Heart left ventricle (tissue), 16 donors: ENCODE measurements at places on chromosomes 5 and 9. TPM values are rescaled to one million over a fixed set of nuclear protein-coding genes. Genes with fewer than 3 reads are reported as not detected.
A peak's percentile ranks its signal among the peaks of the same experiment; 100 is the strongest.

GRCh38 chr9:79104216-79104615 is 467.5 kb upstream of the TLE4 start:
- DNase-seq, result no peak

GRCh38 chr9:70490478-70490877 is 76.0 kb upstream of the KLF9 start:
- no peak for DNase-seq

DNA sequence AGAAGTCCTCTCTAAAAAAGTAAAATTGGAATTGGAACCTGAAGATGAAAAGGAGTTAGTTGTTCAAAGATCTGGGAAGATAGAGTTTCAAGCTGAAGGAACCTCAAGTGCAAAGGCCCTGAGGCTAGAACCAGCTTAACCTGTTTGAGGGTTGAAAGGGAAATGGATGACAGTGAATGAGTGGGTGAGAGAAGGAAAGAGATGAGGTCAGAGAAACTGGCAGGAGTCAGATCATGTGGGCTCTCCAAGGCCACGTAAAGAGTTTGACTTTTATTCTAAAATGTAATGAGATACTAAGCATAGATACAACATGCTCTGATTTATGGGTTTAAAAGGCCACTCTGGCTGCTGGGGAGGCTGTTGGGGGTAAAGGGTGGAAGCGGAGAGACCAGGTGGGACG is 2.5 kb upstream of the RAD23B start:
- DNase-seq, result no peak

DNA sequence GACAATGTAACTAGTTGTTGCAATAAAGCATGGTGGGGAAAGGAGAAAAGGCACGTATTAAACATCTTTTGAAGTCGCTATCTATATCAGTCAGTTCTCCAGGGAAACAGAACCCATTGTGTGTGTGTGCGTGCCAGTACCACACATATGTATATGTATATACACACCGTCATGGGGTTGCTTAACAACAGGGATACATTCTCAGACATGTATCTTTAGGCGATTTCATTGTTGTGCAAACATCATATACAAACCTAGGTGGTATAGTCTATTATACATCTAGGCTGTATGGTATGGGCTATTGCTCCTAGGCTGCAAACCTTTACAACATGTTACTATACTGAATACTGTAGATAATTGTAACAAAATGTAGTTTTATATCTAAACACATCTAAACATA is 2.3 kb downstream of the CDKN2B-AS1 start:
- no peak for DNase-seq

- peak; percentile 68 for DNase-seq
These were observed 54.5 kb downstream of the ADAM19 start for GRCh38 chr5:157520911-157521703.

DNA sequence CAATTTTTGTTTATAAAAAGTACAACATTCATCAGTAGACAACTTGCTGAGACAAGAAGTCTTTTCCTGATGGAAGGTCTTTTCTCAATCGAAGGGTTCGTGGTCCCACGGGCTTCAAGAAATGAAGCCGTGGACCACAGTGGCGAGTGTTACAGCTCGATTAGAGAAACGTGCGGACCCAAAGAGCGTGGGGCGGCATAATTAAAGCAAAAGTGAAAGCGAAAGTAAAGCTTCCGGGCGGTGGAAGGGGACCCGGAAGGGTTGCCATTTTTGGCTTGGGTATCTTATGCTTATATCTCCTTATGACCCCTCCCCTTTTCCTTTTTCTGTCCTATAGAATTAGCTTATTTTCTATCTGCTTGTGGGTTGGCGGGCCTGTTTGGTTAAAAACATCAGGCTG is 2309.4 kb upstream of the ACO1 start:
- no peak for DNase-seq

DNA sequence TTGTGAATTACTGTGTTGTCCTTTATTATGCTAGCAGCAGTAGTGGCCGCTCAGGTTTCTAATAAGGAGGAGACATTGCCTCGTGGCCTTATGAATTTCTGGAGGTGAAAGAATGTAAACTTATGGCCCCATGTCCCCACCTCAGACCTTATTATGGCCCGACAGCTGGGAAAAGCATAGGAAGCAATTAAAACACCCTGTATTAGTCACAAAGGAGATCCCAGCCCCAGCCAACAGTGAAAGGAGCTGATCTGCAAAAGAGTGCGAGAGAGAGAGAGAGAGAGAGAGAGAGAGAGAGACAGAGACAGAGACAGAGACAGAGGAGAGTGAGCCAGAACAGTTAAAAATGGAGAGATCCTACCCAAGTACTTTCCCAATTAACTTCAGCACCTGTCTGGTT is 269.3 kb downstream of the DMRT2 start:
- DNase-seq, result no peak

- DNase-seq, result no peak
These were observed 69.5 kb downstream of the ZNF354C start for GRCh38 chr5:179129607-179130071.

GRCh38 chr9:116689486-116690032 is 2.5 kb downstream of the TRIM32 start:
- DNase-seq, result no peak

DNA sequence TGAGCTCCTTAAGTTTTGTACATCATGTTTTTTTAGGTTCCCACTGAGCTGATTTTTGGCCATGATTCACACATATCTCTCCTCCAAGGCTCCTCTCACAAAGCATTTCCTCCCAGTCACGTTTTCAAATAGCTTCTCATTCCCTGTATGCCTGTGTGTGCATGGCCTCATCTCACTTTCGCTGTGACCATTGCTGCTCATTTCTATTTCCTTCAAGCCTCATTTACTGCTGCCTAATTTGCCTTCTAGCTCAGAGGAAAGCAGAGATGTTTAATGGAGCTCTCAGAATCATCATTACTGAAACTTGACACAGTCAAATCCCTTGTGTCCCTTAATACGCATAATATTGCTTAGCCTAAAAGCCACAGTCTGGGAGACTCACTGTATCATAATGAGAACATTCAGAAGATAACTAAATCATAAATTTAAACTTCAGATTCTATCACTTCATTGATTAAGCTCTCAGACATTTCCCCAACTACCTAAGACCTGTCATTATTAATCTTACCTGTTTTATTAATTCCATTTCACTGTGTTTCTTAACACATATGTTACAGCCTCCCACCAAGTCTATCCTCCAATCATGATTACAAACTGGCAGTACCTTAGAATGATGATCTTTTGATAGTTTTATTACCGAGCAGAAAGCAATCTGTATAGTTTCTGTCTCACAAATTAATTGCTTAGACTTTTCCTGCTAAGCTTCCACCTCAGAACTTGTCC is 278.3 kb upstream of the PTGER4 start:
- no peak for DNase-seq

DNA sequence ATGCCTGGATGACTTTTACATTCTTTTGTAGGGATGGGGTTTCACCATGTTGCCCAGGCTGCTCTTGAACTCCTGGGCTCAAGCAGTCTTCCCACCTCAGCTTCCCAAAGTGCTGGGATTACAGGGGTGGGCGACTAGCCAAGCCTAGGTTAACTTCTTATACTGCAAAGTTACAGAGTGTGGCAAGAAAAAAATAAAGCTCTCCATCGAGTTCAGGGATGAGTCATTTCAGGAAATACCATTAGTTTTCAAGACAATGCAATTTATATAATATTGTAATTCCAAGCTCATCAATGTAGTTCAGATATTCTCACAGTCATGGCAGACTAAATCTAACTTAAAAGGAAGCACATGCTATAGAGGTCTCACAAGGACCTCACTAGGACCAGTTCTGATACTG is 11.5 kb upstream of the ABO start:
- no peak for DNase-seq

GRCh38 chr9:27168496-27168895 is 59.5 kb downstream of the TEK start:
- DNase-seq, result no peak

GRCh38 chr9:134295101-134295745 is 31.0 kb upstream of the RXRA start:
- peak; percentile 15 for DNase-seq

DNA sequence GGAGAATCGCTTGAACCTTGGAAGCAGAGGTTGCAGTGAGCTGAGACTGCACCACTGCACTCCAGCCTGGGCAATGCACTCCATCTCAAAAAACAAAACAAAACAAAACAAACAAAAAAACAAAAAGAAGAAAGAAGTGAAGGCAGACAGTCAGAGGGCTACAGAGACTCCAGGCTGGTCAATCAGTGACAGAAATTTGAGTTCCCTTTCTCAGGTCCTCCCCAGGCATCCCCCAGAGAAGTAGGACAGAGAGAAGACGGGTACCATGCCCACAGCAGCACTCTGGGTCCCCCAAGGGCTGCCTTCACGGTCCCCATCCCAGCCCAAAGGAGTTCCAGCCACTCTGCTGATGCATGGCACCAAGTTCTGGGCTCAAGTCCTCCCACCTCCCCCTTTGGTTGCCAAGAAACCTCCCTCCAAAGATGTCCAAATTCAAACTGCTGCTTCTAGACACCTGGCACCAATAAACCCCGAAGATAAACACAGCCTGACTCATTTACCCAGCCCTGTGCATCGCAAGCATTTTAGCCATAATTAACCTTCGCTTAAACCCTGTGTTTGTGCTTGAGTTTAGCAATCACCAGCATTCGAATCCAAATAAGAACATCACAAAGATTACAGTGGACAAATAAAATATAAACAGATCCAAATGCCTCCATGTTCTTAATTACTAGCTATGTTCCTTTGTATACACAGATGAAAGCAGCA is 24.0 kb downstream of the SEMA4D start:
- no peak for DNase-seq

DNA sequence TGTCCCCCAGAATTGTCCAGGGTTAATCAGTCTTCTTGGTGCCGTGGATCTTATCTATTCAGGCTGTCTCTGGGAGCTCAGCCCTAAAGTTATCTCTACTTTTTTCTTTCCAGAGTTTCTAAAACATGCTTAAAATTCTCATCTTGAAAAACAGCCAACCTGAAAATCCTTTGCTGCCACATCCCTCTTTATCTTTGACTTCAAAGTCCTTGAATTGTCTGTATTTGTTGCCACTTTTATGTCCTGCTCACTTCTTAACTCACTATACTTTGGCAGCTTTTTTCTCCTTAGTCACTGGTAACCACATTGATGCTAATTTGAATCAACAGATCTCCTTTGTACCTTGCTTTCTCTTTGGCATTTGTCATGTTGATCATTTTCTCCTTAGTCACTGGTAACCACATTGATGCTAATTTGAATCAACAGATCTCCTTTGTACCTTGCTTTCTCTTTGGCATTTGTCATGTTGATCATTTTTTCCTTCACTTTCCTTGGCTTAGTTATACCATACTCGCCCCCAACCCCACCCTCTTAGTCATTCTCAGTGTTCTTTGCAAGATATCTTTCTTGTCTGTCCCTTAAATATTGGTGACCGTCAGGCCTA is 8.5 kb downstream of the DMXL1 start:
- no peak for DNase-seq

DNA sequence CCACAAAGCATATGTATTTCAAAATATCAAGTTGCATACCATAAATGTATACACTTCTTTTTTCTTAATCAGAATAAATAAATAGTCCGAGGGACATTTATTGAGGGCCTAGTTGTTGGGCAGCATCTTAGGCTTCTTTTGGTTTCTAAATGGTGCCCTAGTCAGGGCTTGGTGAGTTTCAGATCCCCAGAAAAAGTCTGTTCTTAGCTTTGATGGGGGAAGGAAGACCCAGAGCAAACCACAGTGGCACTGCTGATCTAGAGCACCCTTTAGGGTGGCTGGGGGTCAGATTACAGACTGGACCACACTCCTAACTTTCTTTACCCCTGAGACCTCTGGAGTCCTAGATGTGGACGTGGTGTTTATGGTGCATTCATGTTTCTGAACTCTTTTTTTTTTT is 97.8 kb downstream of the C9orf152 start:
- DNase-seq, result no peak

DNA sequence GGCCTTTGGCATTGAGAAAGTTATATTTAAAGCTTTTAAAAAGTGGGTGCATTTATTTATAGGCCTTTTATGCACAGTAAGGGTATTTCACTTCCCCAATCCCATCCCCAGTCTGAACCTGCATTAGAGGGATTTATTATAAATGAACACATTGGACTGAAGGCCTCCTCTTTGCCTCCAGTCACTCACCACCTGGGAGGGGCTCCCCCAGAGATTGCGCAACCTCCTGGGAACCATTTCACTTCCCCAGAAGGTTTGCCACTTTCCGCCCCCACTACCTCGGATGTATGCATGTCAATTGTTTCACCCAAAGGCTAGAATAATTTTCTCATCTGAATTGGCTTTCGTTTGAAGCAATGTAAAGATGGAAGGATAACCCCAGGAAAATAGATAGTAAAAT is 29.8 kb upstream of the VCAN start:
- no peak for DNase-seq

GRCh38 chr5:143760131-143760505 is 51.8 kb upstream of the HMHB1 start:
- no peak for DNase-seq

DNA sequence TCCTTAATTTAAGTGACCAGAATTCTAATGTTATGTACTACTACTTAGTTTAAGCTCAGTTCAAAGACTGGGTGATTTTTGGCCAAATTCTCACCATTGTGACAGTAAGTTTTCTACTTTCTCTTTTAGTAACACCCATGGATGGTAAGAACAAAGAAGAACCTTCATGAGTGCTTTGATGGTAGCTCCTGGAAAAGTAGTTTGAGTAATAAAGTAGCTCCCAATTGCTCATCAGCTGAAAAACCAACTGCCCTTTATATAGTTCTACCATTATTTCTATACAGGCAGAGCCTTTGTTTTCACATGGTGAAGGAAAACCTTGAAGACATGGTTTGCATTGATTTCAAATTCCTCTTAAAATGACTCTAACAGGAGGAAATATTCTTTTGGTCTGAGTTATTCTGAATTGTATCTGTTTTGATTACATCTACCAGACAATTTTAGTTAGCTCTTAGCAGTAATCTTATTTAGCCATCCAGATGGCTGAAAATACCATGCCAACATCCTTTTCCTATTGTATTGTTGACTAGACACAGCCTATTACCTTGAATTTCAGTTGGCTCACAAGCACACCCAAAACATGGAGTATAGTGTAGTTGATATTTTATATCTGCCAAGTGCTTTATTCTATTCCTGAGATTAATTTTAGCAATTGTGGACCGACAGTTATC is 23.7 kb upstream of the STARD4 start:
- no peak for DNase-seq

- DNase-seq, result no peak
These were observed 668.1 kb upstream of the CDH6 start for GRCh38 chr5:30525353-30525752.

- no peak for DNase-seq
These were observed 8.6 kb downstream of the STC2 start for GRCh38 chr5:173319646-173320045.

The ABLIM3 gene
- polyA plus RNA-seq, result 43.2 TPM

The CTSL gene
- 86.6 TPM for polyA plus RNA-seq

The CDC14B gene
- polyA plus RNA-seq, result 5.1 TPM

The NUTM2F gene
- polyA plus RNA-seq, result not detected

The PCDHGA9 gene
- polyA plus RNA-seq, result 1.3 TPM

The MAP1B gene
- 29.6 TPM for polyA plus RNA-seq

The SMIM32 gene
- not detected for polyA plus RNA-seq

The DAPK1 gene
- 1.0 TPM for polyA plus RNA-seq

The LHFPL2 gene
- polyA plus RNA-seq, result 1.8 TPM

The CCDC152 gene
- 0.71 TPM for polyA plus RNA-seq

The CYLC2 gene
- polyA plus RNA-seq, result not detected

The TOR4A gene
- polyA plus RNA-seq, result 6.6 TPM
